AG10803 (cell line): ENCODE measurements at places on chromosomes 2 and 18.

DNA sequence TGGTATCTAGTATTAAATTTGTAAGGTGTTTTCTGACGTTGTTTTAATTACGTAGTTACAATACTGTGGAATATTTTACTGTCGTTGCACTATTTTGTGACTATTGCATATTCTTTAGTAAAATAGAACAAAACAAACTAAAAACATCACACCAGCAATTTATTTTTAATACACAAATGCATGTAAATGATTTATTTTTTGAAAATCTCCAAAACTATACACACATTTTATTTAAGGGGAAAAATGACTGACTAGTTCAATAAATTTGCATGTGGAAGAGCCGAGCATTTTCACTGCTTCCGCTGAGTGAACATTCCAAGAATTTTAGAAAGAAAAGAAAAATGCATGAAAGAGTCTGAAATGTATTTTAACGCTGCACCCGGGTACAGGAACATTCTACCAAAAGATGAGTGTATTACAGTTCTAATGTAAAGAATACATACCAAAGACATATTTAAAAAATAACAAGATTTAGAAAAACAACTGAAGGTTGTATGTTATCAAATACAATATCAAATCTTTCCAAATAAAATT, 257.7 kb downstream of the MEIS1 start:
- no peak for DNase-seq

DNA sequence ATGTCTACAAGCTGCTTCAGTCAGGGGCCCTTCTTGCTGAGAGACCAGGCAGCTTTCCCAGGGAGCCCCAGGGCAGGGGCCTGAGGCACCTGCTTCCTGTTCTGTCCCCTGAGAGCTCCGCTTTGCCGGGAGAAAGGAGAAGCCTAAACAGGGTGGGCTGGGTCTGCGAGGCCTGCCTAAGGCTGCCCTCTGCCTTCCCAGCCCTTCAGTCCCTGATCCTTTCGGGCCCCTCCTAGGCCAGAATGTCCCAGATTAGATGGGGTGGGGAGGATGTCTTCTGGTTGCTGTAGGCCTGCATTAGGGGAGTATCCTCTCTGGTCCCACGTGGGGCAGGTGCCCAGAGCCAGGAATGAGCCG, 72.4 kb downstream of the TGOLN2 start:
- DNase-seq: no peak

DNA sequence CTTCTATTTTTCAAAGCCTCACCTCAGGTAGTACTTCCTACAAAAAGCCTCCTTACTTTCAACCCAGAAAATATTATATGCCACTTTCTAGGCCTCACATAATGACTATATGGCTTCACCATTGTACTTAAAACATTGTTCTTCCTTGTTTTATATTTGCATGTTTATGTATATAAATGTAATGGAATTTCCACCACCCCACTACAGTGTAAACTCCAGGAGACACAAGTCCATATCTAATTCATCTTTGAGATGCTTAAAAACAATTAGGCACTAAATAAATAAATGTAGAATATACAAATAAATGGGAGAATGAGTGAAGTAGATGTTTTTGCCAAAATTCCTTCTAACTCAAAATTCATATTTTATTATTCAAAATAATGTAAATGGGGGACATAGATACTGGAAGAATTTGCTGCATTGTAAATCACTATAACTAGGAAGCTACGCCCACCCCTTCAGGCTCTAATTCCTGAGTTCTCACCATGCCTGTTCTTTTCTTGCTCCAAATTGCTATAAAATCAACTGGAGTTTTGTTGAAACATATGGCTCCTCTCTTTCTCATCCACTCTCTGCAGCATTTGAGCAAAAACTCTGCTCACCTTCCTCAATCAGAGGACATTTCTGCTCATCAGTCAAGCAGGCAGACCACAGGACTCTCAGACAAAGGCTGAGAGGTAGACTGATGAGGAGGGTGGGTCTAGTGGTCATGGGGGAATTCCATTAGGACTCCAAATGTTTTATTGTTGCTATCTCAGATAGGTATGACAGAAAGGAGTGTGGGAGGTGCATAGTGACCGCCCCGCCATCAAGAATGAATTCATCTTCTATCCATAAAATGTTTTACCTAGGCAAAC, 243.0 kb downstream of the HNMT start:
- DNase-seq: no peak

- DNase-seq: no peak
Measured at GRCh38 chr2:15378148-15378908, 182.8 kb downstream of the NBAS start.

- no peak for DNase-seq
Measured at GRCh38 chr2:35454966-35455638, 900.5 kb upstream of the CRIM1 start.

- no peak for DNase-seq
Measured at GRCh38 chr2:33014268-33014667, 67.5 kb downstream of the LTBP1 start.

DNA sequence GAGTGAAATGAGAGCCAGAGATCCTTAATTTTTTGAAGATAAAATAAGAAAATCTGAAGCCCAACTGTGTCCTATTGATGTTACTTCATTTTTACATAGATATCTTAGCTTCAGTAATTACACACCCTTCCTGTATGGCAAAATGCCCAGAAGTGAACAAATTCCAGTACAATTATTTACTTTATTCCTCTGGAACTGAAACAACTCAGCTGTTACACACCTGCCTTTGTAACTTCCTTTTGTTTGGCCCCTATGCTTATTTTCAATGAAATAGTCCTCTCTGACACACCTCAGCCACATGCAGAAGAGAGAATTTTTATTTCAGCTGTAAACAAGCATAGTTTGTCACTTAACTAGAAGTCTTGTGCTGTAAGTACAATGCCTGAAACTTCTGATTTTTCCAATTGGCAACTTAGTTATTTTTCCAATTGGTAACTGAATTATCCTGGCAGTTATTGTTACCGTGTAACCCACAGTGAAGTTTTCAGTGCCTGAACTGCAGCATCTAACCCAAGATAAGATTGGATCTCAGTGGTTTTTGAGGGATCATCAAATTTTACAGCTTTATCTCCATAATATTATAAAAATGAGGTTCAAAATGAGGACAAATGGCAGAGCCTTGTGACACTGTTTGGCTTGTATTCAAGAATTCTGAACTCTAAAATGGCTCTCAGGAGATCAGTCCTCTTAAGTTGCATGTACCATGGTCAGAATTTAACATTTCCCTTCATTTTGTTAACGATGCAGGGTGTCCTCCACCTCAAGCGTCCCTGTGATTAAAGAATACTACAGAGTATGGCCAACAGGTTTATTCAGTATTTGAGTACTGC, 82.6 kb downstream of the PKP4 start:
- peak; percentile 77 for DNase-seq

GRCh38 chr2:27701676-27702075, 38.0 kb downstream of the SLC4A1AP start:
- DNase-seq: peak; percentile 78
